ENCODE measurements at places on chromosomes 2 and 18. TPM values are rescaled to one million over a fixed set of nuclear protein-coding genes. Genes with fewer than 3 reads are reported as not detected.

The ABHD3 gene
- 120 TPM for total RNA-seq

The TSPYL6 gene
- not detected for total RNA-seq

GRCh38 chr2:157848213-157848612, 27.9 kb downstream of the ACVR1 start:
- DNase-seq, result no peak

GRCh38 chr2:220002251-220002650, 374.8 kb downstream of the SLC4A3 start:
- no peak for DNase-seq

- no peak for DNase-seq
Measured at GRCh38 chr18:6624271-6624660, 105.2 kb upstream of the ARHGAP28 start.

- no peak for DNase-seq
Measured at GRCh38 chr2:203535784-203536585, 884 bp upstream of the RAPH1 start.

DNA sequence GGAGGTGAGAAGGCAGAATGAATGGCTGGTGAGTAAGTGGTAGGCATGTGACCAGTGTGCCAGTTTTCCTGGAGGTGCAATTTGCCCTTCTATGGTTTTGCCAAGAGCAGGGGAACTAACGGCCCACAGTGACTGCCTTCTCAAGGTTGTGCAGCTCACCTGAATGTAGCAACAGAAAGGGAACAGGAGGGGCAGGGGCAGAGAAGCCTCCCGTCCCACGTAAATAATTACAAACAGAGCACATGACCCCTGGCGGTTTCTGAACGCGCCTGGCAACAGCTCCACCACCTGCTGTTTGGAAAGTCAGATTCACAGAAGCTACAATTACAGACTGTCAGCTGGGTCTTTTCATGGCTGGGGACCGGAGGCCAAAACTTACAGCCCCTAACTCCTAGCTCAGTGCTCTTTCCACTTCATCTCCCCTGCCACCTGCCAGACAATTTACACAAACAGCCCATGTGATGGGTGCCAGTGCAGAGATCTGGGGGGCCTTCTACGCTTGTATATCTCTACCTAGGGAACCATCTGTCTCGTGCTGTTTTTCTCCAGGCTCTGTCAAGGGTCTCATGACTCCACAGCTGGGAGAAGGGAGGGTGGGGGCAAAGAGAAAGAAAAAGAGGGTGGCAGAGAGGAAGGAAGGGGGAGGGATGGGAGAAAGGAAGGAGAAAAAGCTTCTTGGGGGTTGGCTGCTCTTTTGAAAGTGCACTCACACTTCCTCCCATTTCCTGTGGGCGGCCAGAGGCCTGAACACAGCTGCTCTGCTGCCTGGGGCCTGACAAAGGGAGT, 69.6 kb downstream of the POLR1A start:
- DNase-seq, result peak; percentile 80

GRCh38 chr2:144686518-144687215, 166.7 kb upstream of the ZEB2 start:
- no peak for DNase-seq

Data from transverse colon (tissue), 4 donors.